ENCODE measurements at places on chromosomes 3 and 15. TPM values are rescaled to one million over a fixed set of nuclear protein-coding genes. Genes with fewer than 3 reads are reported as not detected.

Gene B2M
- total RNA-seq, result 2,931 TPM

Gene P2RY14
- total RNA-seq, result not detected

Gene SCAMP5
- total RNA-seq, result 2.2 TPM

Gene ALPK3
- 0.87 TPM for total RNA-seq

Gene CDC25A
- 2.6 TPM for total RNA-seq

Gene DLEC1
- under 0.01 TPM for total RNA-seq

Gene PEX5L
- 2.8 TPM for total RNA-seq

Gene RPL39L
- 35.6 TPM for total RNA-seq

Gene CYP8B1
- not detected for total RNA-seq

Gene AADAC
- total RNA-seq, result 0.33 TPM

Gene HDAC11
- 14.4 TPM for total RNA-seq

Gene DCP1A
- total RNA-seq, result 9.1 TPM

Gene IL5RA
- total RNA-seq, result not detected

Gene ATP13A5
- not detected for total RNA-seq

Gene C3orf85
- not detected for total RNA-seq

Gene ITIH1
- not detected for total RNA-seq

Gene POLQ
- total RNA-seq, result 0.99 TPM

Gene TMF1
- total RNA-seq, result 51.9 TPM

Gene HYKK
- 2.3 TPM for total RNA-seq

Gene SYNPR
- total RNA-seq, result not detected

Gene GNAT1
- not detected for total RNA-seq

Gene RPUSD3
- 39.3 TPM for total RNA-seq

Gene GOLGA8M
- total RNA-seq, result 1.2 TPM

Gene NOX5
- 0.83 TPM for total RNA-seq

Gene WNT7A
- not detected for total RNA-seq
